8988T (cell line): ENCODE measurements at places on chromosomes 12 and 14.
A peak's percentile ranks its signal among the peaks of the same experiment; 100 is the strongest.

- DNase-seq = no peak
These were observed 77.7 kb downstream of the SEC23A start for GRCh38 chr14:39025250-39025809.

GRCh38 chr12:87163122-87163521, 866.1 kb downstream of the C12orf50 start:
- DNase-seq = no peak

DNA sequence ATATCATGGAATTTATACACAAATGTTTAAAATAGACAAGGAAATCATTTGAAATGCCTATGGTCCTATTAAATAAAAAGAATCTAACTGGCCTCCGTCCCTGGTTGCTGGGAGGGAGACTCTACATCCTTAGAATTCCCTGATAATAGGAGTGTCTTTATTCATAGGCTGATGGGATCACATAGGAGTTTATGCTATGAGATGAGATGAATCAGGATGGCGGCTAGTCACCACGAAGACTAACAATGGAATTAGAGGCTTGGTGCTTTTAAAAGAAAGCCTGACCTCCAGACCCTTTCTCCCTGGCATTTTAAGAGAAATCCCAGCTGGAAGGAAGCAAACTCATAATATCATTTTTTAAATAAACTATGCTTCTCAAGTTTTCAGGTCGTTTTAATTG, 69.7 kb downstream of the SEC23A start:
- DNase-seq = no peak

GRCh38 chr12:92136026-92136730, 9.5 kb downstream of the BTG1 start:
- DNase-seq = no peak

GRCh38 chr14:82451675-82452074, 918.0 kb upstream of the SEL1L start:
- no peak for DNase-seq

- DNase-seq = peak; percentile 28
These were observed 3.4 kb downstream of the DHH start for GRCh38 chr12:49091056-49091835.

DNA sequence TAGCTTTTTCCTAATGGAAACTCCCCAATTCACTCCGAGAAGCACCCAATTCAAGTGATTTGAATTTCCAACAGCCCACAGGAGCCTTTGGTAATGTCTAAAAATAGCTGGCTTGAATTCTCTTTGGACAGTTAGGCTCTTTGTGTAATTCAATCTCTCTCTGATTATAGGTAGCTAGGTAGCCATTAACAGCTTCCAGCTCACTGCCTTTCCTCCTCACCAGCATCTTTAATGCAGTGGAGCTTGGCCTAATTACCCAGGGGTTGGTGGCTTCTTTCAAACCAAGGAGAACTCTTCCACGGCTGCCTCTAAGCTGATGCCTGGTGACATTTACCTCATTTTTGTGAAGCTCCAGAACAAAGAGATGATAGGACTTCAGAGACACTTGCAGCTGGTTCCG, 86.4 kb downstream of the WSCD2 start:
- DNase-seq = no peak

- DNase-seq = peak; percentile 15
These were observed 858 bp upstream of the FRMD6 start for GRCh38 chr14:51650716-51651387.

- DNase-seq = no peak
These were observed 24.5 kb upstream of the COL2A1 start for GRCh38 chr12:48028541-48029431.

- no peak for DNase-seq
These were observed 312.4 kb downstream of the FOXG1 start for GRCh38 chr14:29078810-29079522.

DNA sequence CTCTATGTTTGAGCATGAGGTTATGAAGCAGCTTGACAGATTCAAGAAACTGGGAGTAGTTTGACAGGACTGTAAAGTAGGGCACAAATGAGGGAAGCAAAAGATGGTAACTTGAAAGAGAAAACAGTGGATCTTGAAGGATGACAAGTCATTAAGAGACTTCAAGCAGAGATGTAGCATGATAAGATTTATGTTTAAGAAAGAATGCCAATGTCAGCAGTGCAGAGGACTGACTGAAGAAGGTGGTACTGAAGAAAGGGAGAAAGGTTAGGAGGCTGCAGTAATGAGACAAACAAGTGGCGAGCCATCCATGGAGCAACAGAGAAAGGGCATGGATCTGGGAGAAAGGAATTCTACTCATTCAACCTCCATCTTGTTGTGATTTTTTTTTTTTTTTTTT, 120.2 kb upstream of the RAP1B start:
- DNase-seq = no peak

DNA sequence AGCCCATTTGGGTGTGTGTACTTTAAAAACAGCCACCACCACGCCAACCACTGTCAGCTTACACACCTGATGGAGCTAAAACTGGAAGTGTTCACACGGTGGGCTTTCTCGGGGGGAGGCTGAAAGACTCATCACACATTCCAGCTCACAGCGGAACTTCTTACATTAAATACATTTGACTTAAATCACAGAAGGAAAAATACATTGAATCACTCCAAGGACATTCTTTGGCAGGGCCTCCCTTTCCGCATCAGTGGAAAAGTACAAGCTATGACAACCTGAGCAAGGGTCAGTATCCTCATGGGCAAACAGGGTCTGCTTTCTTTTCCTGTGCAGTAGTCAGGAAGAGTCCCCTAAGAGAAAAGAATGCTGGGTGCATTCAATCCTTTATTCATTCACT, 31.0 kb upstream of the TC2N start:
- DNase-seq = no peak

DNA sequence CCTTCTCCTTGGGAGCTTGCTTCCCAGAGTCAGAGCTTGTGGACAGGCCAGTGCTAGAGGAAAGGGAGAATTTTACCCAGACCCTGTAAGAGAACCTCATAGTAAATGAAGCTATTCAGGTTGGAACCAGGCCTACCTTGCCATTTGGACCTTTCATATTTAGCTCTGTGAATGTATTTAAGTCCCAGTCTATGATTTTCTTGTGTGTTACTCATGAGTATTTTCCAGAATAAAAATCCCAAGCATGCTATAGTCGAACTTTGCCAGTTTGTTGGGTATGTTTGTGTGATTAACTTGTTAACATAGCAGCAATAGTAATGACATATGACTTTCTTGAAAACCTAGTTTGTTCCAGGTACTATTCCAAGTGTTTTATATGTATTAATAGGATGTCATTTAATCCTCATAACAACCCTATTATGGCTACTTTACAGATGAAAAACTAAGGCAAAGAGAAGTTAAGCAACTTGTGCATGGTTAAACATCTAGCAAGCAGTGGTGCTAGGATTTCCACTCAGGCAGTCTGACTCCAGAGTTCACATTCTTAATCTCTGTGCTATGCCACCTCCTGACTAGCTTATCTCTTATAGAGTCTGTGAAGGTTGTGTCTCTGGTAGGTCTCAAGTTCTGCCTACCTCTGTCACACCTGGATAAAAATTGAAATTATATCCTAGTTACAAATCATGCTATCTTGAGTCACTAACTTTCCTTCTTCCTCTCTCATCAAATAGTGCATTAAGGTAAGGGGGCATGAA, 47.9 kb upstream of the GARIN2 start:
- DNase-seq = no peak

DNA sequence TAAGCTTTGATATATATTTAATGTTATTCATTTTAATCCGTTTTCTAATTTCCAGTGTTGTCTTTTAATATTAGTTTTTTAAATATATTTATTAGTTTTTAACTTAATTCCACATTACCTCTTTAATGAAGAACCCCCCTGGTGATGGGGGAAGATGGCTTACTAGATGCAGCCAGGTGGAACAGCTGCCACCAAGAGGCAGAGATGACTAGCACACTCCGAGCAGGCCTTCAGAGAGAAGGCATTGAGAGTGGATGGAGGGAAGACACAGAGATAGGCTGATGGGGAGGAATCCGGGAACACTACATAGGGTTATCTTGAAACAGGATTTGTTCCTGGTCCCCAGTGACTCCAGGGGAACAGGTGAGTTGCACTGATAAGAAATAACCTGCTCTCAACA, 771.6 kb downstream of the LRFN5 start:
- DNase-seq = no peak

- DNase-seq = no peak
These were observed 2.9 kb upstream of the EPYC start for GRCh38 chr12:91007531-91008290.

GRCh38 chr14:104394409-104394851, 185.1 kb upstream of the C14orf180 start:
- no peak for DNase-seq

DNA sequence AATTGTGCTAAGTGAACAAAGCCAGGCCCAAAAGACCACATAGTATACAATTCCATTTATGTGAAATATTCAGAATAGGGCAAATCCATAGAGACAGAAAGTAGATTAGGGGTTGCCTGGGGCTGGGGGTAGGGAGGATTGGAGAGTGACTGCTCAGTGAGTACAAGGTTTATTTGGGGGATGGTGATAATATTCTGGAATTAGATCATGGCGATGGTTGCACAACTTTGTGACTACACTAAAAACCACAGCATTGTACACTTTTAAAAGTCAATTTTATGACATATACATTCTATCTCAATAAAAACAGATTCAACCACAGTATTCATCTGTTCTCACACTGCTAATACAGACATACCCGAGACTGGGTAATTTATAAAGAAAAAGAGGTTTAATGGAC, 68.7 kb upstream of the MAP1LC3B2 start:
- no peak for DNase-seq

GRCh38 chr12:52221912-52222457, 11.1 kb upstream of the KRT7 start:
- DNase-seq = peak; percentile 8

DNA sequence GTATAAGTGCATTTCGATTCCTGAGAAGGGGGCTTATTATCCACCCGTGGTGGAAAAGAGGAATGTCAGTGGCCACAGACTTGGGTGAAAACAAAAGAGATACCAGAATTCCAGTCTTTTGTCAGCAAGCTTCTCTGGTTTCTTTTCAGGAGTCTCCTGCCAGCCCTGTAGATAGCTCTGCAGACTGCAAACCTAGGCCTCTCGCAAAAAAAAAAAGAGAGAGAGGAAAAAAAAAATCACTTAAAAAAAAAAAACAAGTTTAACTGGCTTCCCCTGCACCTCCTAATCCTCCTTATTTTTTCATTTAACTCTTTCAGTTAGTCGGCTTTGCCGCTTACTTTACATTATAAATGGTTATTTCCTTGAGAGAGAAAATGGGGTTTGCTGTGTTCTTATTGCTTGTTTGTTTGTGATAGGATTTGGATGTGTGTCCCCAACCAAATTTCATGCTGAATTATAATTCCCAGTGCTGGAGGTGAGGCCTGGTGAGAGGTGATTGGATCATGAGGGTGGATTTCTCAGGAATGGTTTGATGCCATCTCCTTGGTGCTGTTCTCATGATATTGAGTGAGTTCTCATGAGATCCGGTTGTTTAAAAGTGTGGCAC, 170.0 kb downstream of the BCL11B start:
- DNase-seq = no peak

GRCh38 chr12:128425666-128426331, 158.8 kb downstream of the TMEM132C start:
- no peak for DNase-seq

- DNase-seq = no peak
These were observed 66.9 kb downstream of the HMGA2 start for GRCh38 chr12:65891219-65891618.

- no peak for DNase-seq
These were observed 168.0 kb downstream of the RAD51B start for GRCh38 chr14:67987606-67988005.

DNA sequence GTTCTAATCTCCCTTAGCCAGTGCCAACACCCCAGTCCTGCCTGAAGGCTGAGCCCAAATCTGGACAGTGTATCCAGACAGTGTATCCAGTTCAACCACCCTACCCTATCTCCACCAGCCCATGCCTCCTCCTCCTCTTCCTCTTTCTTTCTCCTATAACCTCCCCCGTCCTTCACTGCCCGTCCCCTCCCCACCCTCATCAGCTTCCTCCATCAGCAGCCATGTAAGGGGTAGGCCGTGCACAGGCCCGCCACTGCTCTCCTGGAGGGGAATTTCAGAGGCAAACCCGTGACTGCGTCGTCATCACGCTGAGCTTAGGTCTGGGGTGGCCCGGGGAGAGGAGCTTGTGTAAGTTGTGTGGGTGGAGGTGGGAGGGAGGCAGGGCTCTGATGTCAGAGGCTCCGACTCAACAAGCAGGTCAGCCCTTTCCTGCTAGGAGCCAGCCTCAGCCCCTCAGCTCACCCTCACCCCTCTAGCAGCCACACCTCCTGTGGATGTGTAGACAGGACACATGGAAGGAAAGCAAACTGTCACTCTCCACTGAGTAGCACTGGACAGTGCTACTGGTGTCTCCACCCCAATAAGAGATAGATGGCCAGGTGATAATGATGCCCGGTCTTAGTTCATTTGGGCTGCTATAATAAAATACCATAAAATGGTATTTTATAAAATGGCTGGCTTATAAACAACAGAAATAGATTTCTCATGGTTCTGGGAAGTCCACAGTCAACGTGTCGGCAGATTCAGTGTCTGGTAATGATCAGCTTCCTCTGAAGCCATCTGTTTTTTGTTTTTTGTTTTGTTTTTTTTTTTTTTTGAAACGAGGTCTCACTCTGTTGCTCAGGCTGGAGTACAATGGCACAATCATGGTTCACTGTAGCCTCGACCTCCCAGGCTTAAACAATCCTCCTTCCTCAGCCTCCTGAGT, 50.5 kb downstream of the IRF2BPL start:
- DNase-seq = no peak

DNA sequence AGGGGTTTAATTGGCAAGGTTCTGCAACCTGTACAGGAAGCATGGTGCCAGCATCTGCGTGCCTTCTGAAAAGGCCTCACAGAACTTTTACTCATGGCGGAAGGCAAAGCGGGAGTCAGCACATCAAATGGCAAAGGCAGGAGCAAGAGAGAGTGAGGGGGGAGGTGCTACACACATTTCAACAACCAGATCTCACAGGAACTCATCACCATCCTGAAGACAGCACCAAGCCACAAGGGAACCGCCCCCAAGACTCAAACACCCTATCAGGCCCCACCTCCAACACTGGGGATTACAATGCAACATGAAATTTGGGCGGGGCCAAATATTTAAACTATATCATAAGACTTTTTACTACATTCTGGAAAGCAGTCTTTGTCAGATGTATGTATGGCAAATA, 38.0 kb upstream of the FKBP4 start:
- no peak for DNase-seq

DNA sequence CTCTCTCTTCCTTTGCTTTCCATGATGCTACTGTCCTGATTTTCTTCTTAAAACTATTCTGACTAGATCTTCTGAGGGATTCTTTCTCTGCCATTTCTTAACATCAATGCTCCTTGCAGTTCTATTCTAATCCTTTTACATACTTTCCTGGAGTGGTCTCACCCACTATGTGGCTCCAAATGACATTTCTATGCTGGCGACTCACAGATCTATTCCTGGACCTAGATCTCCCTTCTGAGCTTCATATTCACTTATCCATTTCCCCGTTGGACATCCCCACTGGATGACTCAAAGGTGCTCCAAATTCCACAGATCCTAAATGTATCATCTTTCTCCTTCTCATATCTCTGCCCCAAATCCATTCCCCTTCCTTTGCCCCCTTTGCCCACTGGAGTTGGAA, 4.1 kb downstream of the TEP1 start:
- no peak for DNase-seq
